Stimulated activated naive CD8-positive, alpha-beta T cell treated with anti-CD3 and anti-CD28 coated beads, Interleukin-15, amount 100 ng/mL, for 72 hours (primary cell): ENCODE measurements at places on chromosomes 16 and 17.

GRCh38 chr16:89561142-89561883 lies 831 bp downstream of the RPL13 start:
- no peak for DNase-seq

DNA sequence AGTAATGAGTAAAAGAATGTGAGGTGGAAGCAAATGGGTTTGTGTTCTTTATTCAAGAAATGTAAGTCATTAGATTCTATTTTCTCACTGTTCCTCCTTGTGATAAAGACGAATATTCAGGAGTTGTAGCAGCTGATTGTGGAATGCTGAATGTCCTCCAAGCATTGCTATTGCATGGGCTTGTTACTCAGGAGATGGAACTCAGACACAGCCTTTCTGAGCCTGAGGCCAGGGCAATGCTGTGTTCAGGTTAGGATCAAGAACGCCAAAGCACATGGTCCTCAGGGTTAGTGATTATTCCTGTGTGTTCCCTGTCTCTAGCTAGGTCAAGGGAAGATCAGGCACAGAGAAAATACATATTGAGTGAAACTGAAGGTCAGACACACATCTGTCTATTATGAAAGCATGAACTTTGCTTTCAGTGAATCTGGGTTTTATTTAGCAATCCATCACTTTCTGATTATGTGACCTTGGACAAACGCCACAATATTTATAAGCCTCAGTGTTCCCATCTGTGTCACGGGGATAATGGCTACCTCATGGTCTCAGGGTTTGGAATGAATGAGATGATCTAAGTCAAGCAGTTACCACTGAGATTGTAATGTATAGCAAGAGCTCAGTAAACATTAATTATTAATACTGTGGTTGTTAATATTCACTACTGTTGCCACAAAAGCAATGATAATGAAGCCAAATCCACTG lies 426.8 kb upstream of the DYNLRB2 start:
- DNase-seq, result no peak

DNA sequence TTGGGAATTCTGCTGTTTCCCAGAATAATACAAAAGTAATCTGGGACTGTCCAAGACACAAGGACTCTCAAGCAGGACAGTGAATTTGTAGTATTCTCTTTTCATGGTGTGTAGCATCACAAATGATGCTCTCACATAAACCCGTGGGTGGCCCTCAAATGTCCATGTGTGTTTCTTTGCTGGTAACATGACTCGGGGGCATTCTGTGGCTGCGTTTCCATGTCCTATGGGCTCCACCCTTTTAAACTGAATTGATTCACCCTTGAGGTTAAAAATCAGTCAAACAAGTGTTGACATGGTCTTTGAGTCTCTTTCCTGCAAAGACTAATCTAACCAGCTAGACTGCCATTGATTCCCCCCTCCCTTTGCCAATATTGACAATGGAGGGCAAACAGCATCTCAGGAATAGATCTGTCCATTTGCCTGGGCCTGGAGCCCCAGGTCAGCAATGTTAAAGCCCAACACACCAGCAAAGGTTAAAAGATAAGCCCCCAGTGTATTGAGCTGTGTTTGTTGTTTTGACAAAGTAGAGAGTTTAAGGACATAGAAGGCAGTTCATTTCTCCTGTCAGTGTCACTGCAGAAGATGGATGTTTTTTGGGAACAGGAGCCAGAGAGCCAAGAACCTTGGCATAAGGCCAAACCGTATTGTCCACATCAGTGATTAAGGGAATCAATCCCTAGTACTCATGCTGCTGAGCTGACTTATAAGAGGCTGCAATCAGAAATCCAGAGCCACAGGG lies 117.1 kb upstream of the COX10 start:
- DNase-seq, result no peak

DNA sequence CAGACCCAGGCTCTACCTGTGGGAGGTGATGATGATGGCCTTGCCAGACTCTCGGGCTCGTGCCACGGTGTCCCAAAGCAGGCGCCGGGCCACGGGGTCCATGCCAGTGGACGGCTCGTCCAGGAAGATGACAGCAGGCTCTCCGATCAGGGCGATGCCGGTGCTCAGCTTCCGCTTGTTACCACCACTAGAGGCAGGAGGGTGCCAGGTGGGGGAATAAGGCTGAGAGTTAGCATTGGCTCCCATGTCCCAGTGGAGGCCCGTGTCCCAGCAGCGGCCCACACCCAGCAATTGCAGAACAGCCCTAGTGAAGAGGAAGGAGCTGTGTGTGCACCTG lies 10.3 kb upstream of the RNPS1 start:
- DNase-seq, result no peak

DNA sequence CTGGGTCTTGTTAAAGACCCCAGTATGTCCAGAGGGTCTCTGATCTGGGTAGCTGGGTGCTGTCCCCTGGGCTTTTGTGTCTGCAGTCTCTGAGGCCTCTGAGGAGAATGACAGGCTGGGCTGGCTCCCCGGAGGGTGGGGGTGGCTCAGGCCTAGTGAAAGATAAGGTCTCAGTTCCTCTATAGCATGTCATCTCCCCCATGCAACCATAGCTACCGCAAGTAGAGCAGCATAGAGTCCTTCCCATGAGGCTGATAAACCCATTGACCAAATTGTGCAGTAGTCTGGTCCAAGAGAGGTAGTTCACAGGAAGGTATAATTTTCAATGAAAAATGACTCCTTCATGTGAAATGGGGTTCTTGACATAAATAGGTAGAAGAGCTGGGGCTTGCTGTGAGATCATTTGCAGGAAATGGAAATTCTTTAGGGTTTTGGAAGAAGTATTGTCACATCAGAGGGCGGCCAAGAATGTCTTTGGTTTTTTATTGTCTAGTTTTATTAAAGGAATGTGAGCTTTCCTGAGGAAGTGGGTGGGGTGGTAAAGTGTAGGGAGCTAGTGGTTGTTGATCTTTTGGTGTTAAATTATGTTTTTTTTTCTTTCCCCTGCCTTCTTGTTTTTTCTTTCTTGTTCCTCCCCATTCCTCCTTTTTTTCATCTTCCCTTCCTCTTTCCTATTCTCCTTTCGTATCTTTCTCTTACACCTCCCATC lies 21.0 kb downstream of the SLC7A6OS start:
- DNase-seq, result peak; percentile 62

DNA sequence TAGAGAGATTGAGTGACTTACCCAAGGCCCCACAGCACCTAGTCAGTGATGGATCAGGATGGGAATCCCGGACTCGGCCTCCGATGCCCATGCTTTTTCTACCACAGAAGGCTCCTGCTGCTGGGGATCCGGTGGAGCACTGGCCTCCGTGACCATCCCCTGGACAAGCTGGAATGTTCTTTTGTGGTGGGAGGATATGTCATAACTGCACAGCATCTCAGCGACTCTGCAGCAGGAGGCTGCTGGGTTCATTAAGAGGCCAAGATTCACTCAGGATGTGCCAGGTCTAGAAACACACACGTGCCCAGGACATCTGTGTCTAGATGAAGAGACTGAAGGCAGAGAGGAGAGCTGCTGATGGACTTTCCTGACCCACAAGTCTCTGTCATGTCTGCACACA lies 34.7 kb upstream of the NGFR start:
- DNase-seq, result no peak

DNA sequence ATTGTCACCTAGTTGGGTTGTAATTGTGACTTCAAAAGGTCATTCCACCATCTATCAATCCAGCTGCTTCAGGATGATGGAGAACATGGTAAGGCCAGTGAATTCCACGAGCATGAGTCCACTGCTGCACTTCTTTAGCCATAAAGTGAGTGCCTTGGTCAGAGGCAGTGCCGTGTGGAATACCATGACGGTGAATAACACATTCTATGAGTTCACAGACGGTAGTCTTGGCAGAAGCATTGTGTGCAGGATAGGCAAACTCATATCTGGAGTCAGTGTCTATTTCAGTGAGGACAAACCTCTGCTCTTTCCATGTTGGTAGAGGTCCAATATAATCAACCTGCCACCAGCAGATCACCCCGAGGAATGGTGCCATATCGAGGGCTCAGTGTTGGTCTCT lies 650.9 kb downstream of the KCNJ2 start:
- DNase-seq, result no peak

- no peak for DNase-seq
Observed at GRCh38 chr17:74892013-74892841, 1.2 kb downstream of the FADS6 start.

DNA sequence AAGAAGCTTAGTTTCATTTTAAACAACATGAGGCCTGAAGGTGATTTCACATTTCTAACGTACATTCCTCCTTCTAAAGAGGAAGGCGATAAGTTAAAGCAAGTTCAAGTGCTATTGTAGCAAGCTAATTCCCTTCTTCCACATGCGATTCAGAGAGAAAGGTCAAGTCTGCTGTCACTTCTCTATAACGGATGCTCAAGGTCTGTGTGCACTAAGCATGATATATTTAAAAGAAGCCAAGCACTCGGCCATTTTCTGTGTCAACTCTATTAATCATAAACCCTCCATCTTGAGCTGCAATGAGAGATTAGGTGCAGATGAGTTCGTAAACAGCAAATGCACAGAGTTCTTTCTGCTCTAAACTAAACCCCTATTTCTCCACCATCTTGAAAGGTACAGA lies 568.8 kb upstream of the ZFHX3 start:
- DNase-seq, result no peak

DNA sequence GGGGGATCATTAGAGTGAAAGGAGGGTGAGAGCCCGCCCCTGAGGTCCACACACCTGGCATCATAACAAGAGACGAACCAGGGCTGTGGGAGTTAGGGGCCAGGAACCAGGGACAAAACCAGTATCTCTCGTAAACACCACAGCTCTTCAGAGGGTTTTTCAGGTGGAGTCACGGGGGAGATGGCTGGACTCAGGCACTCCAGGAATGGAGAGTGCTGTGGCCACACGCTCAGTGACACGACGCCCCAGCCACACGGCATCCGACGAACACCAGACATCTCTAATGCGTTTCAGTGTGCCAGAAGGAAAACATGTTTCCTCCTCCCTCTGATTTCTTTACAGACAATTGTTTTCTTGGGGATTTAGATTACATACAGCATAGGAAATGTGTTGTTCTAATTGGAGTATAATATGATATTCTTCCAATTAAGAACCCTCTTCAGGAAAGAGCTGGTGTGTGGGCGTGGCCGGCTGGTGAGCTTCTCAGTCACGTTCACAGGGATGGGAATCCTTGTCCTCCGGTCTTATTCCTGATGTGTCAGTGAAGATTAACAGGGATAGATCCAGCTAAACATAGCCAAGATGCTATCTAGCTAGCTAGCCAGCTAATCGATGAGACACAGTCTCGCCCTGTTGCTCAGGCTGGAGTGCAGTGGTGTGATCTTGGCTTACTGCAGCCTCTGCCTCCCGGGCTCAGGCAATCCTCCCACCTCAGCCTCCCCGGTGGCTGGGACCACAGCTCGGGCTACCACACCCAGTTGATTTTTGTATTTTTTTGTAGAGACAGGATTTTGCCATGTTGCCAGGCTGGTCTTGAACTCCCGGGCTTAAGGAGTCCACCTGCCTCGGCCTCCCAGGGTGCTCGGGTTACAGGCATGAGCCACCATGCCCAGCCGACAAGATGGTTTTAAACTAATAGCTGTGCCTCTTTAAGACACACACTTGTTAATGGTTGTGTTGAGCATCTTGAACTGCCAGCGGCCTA lies 98.6 kb downstream of the BANP start:
- DNase-seq, result no peak

GRCh38 chr16:57544124-57544653 lies 1.7 kb downstream of the ADGRG5 start:
- DNase-seq, result peak; percentile 33

DNA sequence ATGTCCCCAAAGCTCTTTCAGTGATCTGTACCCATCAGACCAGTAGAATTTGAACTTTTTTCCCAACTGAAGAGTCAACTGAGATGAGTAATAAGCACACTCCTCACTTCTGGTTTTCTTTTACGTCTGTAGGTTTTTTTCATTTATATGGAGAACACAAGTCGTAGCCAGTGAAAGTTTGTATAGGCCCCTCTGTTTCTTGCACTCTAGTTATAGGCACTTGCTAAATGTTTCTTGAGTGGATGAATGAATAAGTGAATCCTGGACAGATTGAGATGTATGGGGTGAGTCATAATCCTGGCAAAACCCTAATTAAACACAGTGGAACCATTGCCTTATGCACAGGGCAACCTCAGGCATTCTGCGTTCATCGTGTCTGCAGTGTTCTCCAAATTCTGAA lies 193.7 kb upstream of the TBX2 start:
- DNase-seq, result no peak

DNA sequence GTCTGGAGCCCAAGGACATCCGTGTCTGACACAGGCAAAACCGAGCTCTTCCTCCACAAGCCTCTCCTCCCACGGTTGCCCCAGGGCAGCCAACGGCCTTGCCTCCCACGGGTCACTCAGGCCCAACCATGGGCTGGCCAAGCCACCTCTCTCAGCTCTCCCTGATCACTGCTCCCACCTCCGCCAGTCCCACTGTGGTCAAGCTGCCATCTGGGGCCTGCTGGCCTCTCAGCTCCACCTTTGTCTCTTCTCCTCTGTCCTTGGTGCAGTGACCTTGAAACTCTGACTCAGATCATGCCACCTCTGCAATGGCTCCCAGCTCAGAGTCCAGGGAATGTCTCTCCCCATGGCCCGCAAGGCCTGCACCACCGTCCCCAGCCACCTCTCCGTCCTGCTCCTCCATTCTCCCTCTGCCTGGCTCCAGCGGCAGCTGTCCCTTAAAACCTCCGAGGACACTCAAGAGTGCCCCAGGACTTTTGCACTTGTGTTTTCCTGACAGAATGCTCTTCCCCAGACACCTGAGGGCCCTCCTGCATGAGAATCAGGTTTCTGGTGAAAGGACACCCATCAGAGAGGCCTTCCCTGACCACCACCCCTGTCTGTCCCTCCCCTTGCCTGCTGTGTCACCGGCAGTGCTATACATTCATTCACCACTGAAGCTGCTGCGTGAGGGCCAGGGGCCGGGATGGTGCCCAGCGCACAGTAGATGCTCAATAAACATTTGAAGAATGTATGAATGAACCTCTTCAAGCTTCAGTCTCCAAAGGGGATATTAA lies 19.3 kb downstream of the PEMT start:
- DNase-seq, result no peak

DNA sequence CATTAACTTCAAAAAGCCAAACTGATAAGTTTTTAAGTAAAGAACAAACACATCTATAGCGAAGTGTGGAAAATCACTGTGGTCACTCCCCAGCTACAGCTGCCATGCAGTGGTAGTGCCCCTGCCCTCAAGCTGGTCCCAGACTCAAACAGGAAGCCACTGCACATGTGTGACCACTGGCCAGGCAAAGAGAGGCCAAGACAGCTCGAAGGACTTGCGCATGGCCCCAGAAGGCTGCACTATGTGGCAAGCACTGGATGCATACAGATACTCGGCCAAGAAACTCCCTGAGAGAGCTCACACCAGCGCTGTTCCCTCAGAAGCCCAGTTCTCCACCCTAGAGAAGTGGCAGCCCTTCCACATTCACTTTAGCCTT lies 82.4 kb downstream of the ANKRD11 start:
- no peak for DNase-seq

GRCh38 chr16:81578076-81578475 lies 133.5 kb downstream of the CMIP start:
- no peak for DNase-seq
